Stimulated activated CD4-positive, alpha-beta T cell treated with anti-CD3 and anti-CD28 coated beads, TNF-alpha, amount 100 ng/mL, for 24 hours (primary cell): ENCODE measurements at places on chromosomes 5 and 9.

- no peak for DNase-seq
Measured at GRCh38 chr9:93094658-93095204, 1.3 kb upstream of the CARD19 start.

- no peak for DNase-seq
Measured at GRCh38 chr5:97788369-97788768, 605.3 kb upstream of the RIOK2 start.

- DNase-seq = no peak
Measured at GRCh38 chr9:106752581-106752980, 110.4 kb upstream of the ZNF462 start.

- no peak for DNase-seq
Measured at GRCh38 chr9:126128494-126129142, 198.0 kb upstream of the MVB12B start.

DNA sequence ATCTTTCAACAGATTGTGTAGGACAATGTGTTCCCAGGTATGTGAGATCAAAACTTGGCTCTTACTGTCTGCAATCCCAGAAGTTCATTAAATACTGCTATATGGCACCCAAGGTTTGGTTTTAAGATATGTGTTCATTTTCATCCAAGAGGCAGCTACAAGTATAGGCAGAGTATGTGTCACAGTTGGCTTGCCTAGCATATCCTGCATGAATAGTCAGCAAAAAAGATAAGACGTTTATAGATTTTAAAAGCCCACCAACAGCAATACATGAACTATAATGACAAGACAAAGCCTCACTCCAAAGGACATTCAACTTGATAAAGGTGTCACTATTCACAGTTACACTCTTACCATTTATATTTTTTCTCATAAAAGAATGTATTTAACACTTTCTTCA, 99.1 kb downstream of the BNC2 start:
- DNase-seq = no peak

DNA sequence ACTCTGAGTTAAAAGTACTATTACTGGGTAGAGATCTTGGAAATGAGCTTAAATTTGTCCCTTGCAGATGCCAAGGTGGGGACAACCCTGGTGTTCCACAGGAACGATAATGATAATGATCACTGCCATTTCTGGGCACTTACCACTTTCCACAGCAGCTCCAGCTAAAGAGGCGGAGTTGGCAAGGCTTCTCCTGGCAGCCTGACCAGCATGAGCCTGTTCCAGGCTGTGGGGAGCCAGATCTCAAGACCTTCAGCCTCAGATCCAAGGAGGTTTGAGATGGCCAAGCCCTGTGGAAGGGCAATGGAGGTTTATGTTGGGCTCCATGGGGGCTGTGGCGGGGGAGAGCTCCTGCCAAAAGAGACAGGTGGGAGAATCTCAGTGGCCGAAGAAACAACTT, 244.9 kb upstream of the MVB12B start:
- no peak for DNase-seq

- no peak for DNase-seq
Measured at GRCh38 chr5:52648726-52649125, 139.0 kb upstream of the ITGA1 start.

DNA sequence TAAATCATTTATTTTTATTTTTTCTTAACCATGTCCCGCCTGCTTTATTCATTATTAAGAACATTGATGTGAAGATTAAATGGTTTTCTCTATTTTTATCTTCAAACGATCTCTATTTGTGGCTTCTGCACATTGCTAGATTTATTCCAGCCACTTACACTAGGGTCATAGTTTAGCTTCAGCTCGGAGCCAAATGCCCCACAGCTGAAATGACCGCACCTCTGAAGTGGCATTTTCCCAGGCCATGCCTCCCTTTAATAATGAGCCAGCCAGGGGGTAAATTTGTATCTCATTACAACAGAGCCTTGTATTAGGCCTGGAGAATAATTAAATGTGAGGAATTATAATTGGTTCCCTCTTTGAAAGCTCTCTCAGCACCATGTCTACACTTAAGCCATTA, 89.4 kb downstream of the DOCK8 start:
- no peak for DNase-seq

GRCh38 chr5:127492854-127493738, 24.3 kb upstream of the PRRC1 start:
- no peak for DNase-seq
